ENCODE measurements at places on chromosomes 1 and 21.

GRCh38 chr21:34511181-34511580 lies 829 bp downstream of the KCNE1 start:
- DNase-seq, result no peak

GRCh38 chr21:14383596-14384180 lies 742 bp upstream of the HSPA13 start:
- no peak for DNase-seq

GRCh38 chr1:92980732-92981647 lies 19.7 kb upstream of the DIPK1A start:
- DNase-seq, result no peak

DNA sequence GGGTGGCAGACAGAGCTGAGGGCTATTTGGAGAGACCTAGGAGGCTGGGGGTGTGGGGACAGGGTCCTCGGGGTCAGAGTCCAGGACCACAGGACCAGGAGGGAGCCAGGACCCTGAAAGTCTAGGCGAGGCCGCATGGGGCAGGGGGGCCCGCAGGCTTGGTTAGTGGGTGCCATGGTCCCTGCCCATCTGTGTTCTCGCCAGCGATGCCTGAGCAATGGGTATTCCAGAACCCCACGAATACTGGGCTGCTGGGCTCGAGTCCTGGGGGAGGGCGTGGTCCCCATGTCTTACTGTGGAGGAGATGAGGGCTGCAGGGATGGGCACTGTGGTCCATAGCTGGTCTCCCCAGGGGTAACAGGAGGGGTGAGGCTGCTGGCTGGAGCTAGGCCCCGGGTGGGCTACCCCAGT lies 2.0 kb downstream of the KRTAP10-6 start:
- DNase-seq, result no peak

DNA sequence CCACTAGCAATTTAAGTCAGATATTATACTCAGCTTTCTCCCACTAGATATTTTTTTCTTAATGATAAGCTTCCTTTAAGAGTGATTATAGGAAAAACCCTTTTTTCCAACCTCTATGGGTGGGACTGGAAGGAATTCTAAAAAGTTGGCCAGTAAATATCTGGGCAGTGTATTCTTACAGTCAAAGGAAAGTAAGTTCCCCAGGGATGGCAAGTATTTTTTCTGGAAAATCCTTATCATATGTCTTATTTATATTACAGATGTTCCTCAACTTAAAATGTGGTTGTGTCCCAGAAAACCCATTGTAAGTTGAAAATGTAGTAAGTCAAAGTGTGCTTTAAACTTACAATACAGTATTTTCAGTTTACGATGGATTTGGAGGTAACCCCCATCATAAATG lies 29.2 kb downstream of the CMPK1 start:
- no peak for DNase-seq

GRCh38 chr1:41758500-41758899 lies 160.2 kb downstream of the HIVEP3 start:
- no peak for DNase-seq

All from right lobe of liver (tissue), 6 donors.